ENCODE measurements at places on chromosomes 13 and 19. TPM values are rescaled to one million over a fixed set of nuclear protein-coding genes. Genes with fewer than 3 reads are reported as not detected.

GRCh38 chr19:48806818-48807589 lies 3.8 kb downstream of the BCAT2 start:
- no peaks in the 10 kb centered on the region for H3K36me3 ChIP-seq
- no peaks in the 10 kb centered on the region for H3K27me3 ChIP-seq
- peak overlapping the region; percentile 60 for H3K27ac ChIP-seq
- H3K4me3 ChIP-seq, result no peak overlapping the region
- peaks cover 29% of the 10 kb centered on the region for H3K4me1 ChIP-seq
- no peak for DNase-seq

DNA sequence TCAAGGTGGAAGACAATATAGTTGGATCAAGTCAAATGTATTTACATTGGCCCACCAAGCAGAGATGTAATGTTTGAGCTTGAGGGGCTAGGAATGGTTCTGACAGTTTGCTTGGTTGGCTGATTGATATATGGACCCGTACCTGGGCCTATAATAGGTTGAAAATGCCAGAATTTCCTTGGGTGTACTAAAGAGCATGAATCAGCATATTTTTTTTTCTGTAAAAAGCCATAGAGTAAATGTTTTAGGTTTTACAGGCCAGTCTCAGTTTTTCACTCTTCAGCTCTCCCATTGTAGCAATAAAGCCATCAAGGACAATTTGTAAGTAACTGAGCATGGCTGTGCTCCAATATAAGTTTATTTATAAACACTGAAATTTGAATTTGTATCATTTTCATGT lies 26.9 kb downstream of the FXYD5 start:
- H3K4me3 ChIP-seq, result no peak overlapping the region
- H3K27me3 ChIP-seq, result peaks cover 16% of the 10 kb centered on the region
- no peaks in the 10 kb centered on the region for H3K4me1 ChIP-seq
- no peaks in the 10 kb centered on the region for H3K36me3 ChIP-seq
- H3K27ac ChIP-seq, result no peak overlapping the region
- DNase-seq, result no peak

DNA sequence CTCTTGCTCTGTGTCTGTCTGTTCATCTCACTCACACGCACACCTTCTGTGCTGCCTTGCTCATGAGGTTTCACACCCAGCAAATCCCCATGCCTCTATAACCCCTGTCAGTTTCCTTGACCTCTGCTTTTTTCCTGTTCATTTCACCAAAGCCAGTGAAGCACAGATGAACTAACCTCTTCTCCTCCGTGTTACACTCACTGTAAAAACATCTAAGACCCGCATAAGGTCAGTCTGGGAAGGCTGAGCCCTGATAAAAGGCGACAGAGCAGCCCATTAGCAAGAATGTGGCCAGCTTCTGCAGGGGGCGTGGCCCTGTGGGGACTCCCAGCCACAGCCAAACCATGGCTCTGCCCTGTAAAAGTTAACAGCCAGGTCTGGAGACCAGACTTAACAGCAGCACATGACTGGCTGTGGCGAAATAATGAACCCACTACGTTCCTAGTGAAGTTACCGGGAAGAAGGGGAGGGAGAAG lies 42.8 kb upstream of the NPAS1 start:
- H3K36me3 ChIP-seq, result no peaks in the 10 kb centered on the region
- peak overlapping the region; percentile 38 for H3K4me3 ChIP-seq
- peaks cover 76% of the 10 kb centered on the region for H3K4me1 ChIP-seq

DNA sequence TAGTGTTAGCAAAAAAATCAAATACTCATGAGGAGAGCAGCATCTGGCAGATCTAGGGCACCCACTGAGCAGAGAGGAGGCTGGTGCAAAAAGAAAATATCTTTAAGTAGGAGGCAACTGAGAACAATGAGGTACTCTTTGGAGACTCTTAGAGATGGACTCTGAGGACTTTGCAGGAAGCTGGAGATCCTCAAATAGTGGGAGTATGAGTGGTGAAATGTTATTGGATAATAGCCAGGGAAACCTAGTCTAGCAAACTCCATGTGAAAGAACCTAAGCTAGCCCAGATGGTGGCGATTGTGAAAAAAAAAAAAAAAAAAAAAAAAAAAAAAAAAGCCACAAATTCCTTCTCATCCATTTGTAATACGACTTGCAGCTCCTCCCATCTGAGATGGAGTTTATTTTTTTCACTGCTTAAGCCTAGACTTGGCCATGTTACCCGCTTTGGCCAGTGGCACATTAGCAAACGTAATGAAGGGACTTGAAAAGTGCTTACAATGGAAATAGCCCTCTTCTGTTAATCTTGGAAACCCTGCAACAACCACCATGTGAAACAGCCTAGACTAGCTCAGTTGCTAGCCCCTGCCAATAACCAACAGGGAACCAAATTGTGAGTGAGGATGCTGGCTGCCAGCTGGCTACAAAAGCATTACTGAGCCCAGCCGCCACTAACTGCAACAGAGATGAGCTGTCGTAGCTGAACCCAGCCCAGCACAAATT lies 476.2 kb downstream of the KLF12 start:
- H3K27ac ChIP-seq, result no peak overlapping the region
- H3K4me1 ChIP-seq, result no peaks in the 10 kb centered on the region
- H3K36me3 ChIP-seq, result no peaks in the 10 kb centered on the region

DNA sequence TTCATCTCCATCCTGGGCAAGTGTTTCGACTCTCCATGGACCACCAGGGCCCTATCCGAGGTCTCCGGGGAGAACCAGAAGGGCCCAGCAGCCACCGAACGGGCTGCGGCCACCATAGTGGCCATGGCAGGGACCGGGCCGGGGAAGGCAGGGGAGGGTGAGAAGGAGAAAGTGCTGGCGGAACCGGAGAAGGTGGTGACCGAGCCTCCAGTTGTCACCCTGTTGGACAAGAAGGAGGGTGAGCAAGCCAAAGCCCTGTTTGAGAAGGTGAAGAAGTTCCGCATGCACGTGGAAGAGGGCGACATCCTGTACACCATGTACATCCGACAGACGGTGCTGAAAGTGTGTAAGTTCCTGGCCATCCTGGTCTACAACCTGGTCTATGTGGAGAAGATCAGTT lies 4.7 kb upstream of the MAP2K7 start:
- no peak for DNase-seq
- H3K4me3 ChIP-seq, result no peak overlapping the region
- no peak overlapping the region for H3K27ac ChIP-seq
- H3K4me1 ChIP-seq, result peaks cover 8% of the 10 kb centered on the region
- H3K36me3 ChIP-seq, result peaks cover 5% of the 10 kb centered on the region

GRCh38 chr19:44810234-44811121 lies 1.6 kb downstream of the BCAM start:
- H3K27me3 ChIP-seq, result peaks cover 4% of the 10 kb centered on the region
- H3K4me3 ChIP-seq, result no peak overlapping the region
- H3K27ac ChIP-seq, result no peak overlapping the region
- no peak for DNase-seq

- no peaks in the 10 kb centered on the region for H3K4me1 ChIP-seq
- H3K27me3 ChIP-seq, result no peaks in the 10 kb centered on the region
- no peak overlapping the region for H3K4me3 ChIP-seq
- peaks cover 26% of the 10 kb centered on the region for H3K36me3 ChIP-seq
- no peak for DNase-seq
Observed at GRCh38 chr13:52638666-52639328, 3.4 kb upstream of the HNRNPA1L2 start.

DNA sequence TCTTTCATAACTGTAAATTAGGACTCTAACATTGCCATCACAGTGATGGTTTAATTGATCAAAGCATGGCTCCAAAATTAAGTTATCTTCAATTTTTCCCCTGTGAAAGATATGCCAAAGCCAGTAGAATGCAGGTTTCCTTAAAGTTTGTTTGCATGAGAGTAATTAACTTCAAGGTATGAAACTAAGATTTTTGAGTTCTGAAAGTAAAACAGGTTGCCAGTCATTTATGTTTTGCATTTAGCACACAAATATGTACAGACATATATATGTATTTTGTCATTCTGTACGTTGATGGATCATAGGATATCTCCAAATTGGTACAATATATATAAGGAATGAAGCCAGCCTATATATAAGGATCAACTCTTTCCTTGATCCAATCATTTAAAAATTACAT lies 23.6 kb upstream of the NDFIP2 start:
- no peaks in the 10 kb centered on the region for H3K4me1 ChIP-seq
- H3K27me3 ChIP-seq, result peaks cover 16% of the 10 kb centered on the region
- no peak overlapping the region for H3K27ac ChIP-seq
- DNase-seq, result no peak

GRCh38 chr13:73499695-73500094 lies 440.9 kb downstream of the KLF5 start:
- H3K27ac ChIP-seq, result no peak overlapping the region
- no peak for DNase-seq
- H3K27me3 ChIP-seq, result peaks cover 5% of the 10 kb centered on the region

DNA sequence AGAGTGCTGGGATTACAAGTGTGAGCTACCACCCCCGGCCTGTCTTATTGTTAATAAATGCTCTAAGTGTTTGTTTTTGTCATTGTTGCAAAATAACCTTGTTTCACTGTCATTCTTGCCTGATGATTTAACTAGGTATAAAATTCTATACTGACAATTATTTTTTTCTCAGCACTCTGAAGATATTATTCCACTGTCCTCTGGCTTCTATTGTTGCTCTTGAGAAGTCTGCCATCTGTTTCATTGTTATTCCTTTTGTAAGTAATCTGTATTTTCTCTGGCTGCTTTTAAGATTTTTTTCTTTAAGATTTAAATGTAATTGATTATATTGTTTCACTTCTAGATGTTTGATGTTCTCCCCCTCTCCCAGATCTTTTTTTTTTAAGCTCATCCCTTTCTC lies 17.6 kb downstream of the ZNF420 start:
- H3K4me1 ChIP-seq, result no peaks in the 10 kb centered on the region
- peaks cover 83% of the 10 kb centered on the region for H3K36me3 ChIP-seq
- no peak for DNase-seq
- H3K27ac ChIP-seq, result no peak overlapping the region

- H3K27me3 ChIP-seq, result no peaks in the 10 kb centered on the region
- no peak for DNase-seq
- no peak overlapping the region for H3K27ac ChIP-seq
- no peak overlapping the region for H3K4me3 ChIP-seq
Observed at GRCh38 chr19:13277104-13277809, 127.0 kb downstream of the IER2 start.

DNA sequence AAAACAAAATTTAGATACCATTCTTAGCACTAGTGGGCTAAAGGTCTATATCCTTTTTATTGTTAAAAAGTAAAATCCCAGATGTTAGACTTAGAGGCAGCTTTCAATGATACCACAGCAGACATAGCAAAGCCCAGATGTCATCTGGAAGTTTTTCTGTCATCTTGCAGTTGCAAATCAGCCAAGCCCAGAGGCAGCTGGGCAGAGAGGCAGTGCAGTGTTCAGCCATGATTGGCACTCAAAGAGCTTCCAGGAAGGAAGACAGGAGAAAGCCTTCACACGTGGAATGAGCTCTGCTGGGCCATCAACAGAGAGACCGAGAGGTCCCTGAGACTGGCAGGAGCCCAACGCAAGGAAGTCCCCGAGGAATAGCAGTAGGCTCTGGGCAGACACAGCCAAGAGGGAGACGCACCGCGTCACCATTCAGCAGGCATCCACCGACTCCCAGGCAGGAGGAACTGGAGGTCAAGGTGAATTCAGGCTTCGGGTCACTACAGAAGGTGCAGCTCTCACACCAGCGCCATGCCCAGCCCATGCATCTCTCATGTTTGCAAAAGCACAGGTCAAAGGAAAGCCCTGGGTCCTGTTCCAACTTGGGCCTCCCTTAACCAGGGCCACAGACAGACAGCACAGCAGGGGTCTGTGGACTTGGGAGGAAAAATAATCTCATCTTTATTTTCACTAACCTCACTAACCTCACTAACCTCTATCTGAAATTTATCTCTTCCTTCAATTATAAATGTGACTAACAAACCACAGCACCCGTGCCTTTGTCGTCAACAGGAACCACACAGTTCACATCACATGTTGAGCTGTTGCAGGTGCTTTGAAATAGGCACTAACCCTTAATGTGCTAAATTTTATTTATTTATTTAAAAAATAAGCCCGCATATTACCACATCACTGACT lies 54.9 kb downstream of the TUBGCP3 start:
- H3K4me1 ChIP-seq, result no peaks in the 10 kb centered on the region
- no peak overlapping the region for H3K27ac ChIP-seq
- DNase-seq, result no peak
- H3K36me3 ChIP-seq, result peaks cover 10% of the 10 kb centered on the region
- H3K4me3 ChIP-seq, result no peak overlapping the region

- no peak for DNase-seq
- H3K4me3 ChIP-seq, result no peak overlapping the region
- no peaks in the 10 kb centered on the region for H3K4me1 ChIP-seq
- H3K27me3 ChIP-seq, result peaks cover 2% of the 10 kb centered on the region
- H3K27ac ChIP-seq, result no peak overlapping the region
- no peaks in the 10 kb centered on the region for H3K36me3 ChIP-seq
Observed at GRCh38 chr19:38564981-38565690, 52.6 kb downstream of the MAP4K1 start.

DNA sequence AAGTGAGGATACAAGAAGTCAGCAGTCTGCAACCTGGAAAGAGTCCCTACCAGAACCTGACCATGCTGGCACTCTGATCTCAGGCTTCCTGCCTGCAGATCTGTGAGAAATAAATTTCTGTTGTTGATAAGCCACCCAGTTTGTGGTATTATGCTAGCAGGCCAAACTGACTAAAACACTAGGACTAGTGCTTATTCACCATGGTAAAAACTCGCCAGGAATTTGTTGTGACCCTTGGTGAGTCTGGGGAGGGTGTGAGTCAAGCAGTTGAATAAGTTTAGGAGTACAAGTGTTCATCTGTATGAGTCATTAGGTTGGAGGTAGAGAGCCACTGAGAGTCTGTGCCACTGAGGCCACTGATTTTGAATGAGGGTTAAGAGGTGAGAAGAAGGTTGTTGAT lies 3.6 kb downstream of the ZIK1 start:
- H3K4me1 ChIP-seq, result peaks cover 9% of the 10 kb centered on the region
- peaks cover 69% of the 10 kb centered on the region for H3K36me3 ChIP-seq
- no peak overlapping the region for H3K27ac ChIP-seq
- no peaks in the 10 kb centered on the region for H3K27me3 ChIP-seq
- no peak for DNase-seq

DNA sequence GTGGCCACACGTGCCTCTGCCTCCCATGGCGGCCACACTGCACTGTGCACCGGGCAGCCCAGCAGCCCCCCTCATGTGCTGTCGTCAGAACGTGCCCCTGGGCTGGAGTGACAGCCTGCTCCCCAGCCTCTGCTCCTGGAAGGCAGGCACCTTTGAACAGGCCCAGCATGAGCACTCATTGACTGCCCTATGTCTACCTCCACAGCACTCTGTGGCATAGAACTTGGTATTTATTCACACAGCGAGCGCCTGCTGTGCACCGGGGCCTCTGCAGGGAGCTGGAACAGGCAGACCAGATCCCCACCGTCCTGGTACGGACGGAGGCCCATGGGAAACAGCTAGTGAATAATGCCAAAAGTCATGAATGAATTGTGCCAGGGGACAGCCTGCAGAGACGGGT lies 53.7 kb downstream of the DPF1 start:
- H3K36me3 ChIP-seq, result peaks cover 5% of the 10 kb centered on the region
- H3K4me3 ChIP-seq, result no peak overlapping the region
- no peaks in the 10 kb centered on the region for H3K27me3 ChIP-seq
- no peaks in the 10 kb centered on the region for H3K4me1 ChIP-seq

GPC6 gene
- 125 TPM for total RNA-seq

BST2 gene
- total RNA-seq, result 1.8 TPM
